ENCODE measurements at places on chromosomes 1 and 21. TPM values are rescaled to one million over a fixed set of nuclear protein-coding genes. Genes with fewer than 3 reads are reported as not detected.

DNA sequence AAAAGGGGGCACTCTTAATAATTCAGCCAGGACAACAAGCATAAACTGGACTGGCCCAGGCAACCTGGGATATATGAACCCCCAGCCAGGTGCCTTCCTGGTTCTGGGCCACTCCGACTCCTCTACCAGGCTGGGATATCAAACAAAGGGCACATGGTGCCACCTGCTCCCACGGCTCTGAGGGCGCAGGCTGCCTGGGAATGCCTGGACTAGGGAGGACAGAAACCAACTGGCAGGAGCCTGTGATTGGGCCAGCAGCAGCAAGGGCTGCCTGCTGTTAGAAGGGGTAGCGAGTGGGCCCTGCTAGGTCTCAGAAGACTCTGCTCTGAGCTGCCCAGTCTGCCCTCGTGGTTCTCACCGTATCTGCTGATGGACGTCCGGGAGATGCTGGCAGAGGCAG lies 123.2 kb upstream of the CD34 start:
- no peak for DNase-seq
- peaks cover 54% of the 10 kb centered on the region for H3K36me3 ChIP-seq

DNA sequence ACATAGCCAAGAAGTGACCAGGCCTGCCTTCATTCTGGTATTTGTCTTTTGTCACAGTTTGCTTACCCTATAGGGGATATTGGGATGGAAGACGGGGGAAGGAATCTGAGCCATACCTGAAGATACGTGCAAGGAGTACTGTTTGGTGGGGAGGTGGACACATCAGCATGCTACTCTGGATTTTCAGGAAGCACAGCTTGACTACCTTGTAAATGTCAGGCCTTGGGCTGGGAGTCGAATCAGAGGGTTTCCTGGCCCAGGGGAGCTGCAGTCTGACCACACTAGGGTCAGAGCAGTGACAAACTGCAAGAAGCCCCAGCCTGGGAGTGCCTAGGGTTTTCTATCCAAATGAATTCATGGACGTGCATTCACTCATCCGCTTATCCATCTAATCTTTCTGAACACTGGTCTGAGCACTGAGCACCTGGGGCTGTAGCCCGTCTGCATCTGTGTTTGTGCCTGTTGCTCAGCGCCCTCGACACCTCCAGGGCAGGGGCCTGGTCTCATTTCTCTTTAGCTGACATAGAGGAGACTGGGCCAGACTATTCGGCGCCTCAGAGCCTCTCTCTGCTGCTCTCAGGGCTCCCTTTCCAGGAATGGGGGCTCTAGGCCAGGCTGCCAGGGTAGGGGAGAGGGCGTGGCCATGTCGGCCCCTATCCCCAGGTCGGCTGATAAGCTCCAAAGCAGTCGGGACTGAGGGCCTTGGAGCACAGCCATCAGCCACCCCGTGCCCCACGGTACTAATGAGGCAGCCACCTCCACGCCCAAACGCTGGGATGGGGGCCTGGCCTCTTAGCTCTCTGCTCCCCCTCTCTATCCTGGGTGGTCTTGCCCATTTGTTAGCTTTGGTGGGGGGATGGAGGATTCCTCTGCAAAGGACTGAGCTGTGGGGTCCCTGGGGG lies 47.0 kb upstream of the SLC2A1 start:
- no peaks in the 10 kb centered on the region for H3K36me3 ChIP-seq
- no peak for DNase-seq
- H3K27me3 ChIP-seq, result peaks cover 17% of the 10 kb centered on the region

Gene KDM5B
- 10.7 TPM for total RNA-seq

GRCh38 chr1:215844777-215845176 lies 277.7 kb downstream of the KCTD3 start:
- H3K4me3 ChIP-seq, result no peak overlapping the region
- no peak overlapping the region for H3K27ac ChIP-seq
- H3K4me1 ChIP-seq, result no peaks in the 10 kb centered on the region
- DNase-seq, result no peak
- no peaks in the 10 kb centered on the region for H3K36me3 ChIP-seq
- H3K27me3 ChIP-seq, result no peaks in the 10 kb centered on the region

DNA sequence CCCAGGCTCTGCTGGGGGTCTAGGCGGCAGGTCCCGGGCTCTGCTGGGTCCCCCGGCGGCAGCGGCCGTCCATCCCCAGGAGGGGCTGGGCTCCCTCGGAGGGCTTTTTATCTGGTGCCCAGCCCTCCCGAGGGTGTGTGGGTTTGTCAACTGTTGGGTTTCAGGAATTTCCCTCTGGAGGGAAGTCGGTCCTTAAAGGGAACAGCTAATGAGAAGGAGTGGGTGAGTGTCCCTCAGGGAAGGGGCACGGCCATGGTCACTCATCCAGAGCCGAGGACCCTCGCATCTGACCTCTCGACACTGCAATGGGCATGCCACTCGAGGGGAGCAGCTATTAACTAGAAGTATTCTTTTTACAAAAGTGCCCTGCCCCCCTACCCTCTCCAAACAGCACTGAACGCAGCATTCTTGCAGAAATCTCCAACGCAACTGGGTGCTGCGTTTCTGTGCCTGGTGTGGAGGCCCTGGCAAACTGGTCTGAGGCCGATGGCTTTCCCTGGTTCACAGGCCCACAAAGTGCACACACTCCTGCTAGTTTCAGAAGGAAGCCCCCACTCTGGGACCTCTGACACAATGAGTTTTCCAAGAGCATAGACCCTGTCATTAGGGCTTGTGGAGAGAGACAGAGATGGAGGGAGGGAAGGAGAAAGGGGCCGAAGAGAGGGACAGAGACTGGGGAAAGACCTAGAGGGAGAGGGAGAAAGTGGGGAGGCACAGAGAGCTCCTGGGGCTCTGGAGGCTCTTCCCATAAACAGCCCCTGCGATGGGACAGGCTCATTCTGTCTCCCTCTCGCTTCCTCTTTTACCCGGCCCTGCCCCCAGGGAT lies 1.0 kb upstream of the TSPEAR start:
- peaks cover 68% of the 10 kb centered on the region for H3K27me3 ChIP-seq
- peaks cover 6% of the 10 kb centered on the region for H3K4me1 ChIP-seq
- no peak overlapping the region for H3K4me3 ChIP-seq
- no peaks in the 10 kb centered on the region for H3K36me3 ChIP-seq

Gene HPCA
- not detected for total RNA-seq

GRCh38 chr1:208179961-208180409 lies 64.2 kb downstream of the PLXNA2 start:
- no peaks in the 10 kb centered on the region for H3K27me3 ChIP-seq
- no peak for DNase-seq
- H3K4me3 ChIP-seq, result no peak overlapping the region
- peak overlapping the region; percentile 31 for H3K27ac ChIP-seq

- H3K4me3 ChIP-seq, result no peak overlapping the region
- no peaks in the 10 kb centered on the region for H3K27me3 ChIP-seq
- H3K36me3 ChIP-seq, result no peaks in the 10 kb centered on the region
- peak overlapping the region; percentile 20 for H3K27ac ChIP-seq
- peaks cover 61% of the 10 kb centered on the region for H3K4me1 ChIP-seq
These were observed 141.7 kb downstream of the EIF4G3 start for GRCh38 chr1:21034725-21035628.
